Stromal cell of bone marrow (primary cell): ENCODE measurements at places on chromosomes 11 and 22.

- DNase-seq: no peak
These were observed 79.0 kb downstream of the TIMP3 start for GRCh38 chr22:32880505-32880892.

- DNase-seq: no peak
These were observed 33.5 kb downstream of the ARL14EP start for GRCh38 chr11:30356391-30356790.

GRCh38 chr11:107397357-107397756 is 60.3 kb downstream of the CWF19L2 start:
- no peak for DNase-seq

DNA sequence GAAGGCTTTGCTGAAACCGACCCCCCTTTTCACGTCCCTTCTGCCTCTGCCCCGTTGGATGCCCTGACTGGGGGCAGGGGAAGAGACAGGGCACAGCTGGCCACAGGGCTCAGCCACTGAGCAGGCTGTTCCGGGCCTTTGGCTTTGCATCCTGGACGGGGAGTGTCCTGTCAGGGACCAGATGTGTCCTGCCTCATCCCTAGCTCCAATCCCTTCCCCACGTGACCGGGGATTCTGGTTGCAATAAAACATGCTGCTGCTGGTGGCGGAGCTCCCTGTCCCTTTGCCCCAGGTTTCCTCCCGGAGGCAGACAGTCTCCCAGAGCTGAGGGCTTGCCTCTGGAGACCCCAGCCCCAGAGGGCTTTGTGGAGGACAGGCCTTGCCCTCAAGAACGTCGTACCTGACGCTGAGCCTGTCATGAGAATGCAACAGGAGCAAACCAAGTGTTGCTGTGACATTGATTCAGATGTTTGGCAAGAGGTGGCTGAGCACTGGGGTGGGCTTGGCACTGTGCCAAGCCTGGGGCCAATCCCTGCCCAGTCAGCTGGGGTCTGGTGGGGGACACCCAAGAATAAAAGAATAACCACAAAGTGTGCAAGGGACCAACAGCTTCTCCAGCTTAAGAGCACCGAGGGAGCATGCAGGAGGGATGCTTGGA is 7.3 kb downstream of the CDC42EP2 start:
- DNase-seq: no peak

DNA sequence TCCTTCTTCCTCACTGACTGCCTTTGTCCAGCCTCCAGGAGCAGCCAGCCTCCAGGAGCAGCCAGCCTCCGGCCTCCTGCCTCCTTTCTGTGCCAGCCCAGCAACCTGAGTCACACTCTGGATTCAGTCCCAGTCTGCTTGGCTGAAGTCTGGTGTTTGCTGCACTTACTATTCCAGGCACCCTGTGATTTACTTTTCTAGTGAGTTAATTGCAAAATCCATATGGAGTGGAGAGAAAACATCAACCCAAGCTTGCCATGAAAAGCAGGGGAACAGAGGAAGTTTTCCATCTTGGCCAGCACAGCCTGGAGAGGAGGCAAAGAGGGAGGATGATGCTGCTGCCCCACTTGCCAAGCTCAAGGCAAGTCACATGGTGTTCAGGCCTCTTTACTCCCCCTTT is 400.5 kb downstream of the TENM4 start:
- DNase-seq: peak; percentile 22

DNA sequence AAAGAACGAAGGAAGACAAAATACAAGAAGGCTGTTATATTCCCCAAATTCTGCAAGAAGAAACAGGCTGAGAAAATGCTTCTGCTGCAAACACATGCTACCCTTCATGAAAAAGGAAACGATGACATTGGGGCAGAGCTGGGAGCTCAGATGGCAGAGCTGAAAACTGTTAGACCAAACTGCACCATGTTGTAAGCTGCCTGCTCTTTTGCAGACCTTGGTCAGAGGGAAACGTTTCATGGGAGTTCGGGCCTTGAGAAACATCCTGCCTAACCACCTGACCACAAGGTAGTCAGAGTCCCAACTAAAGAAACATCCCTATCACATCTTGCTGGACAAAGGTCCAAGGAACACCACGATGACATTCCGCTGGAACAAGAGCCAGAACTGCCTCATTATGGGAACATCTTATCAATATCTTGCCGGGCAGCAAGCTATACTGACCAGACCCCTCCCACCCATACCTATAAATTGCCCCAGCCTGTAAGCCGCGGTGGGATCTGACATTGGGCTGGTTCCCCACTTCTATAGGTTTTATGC is 110.7 kb upstream of the CTSC start:
- DNase-seq: no peak

DNA sequence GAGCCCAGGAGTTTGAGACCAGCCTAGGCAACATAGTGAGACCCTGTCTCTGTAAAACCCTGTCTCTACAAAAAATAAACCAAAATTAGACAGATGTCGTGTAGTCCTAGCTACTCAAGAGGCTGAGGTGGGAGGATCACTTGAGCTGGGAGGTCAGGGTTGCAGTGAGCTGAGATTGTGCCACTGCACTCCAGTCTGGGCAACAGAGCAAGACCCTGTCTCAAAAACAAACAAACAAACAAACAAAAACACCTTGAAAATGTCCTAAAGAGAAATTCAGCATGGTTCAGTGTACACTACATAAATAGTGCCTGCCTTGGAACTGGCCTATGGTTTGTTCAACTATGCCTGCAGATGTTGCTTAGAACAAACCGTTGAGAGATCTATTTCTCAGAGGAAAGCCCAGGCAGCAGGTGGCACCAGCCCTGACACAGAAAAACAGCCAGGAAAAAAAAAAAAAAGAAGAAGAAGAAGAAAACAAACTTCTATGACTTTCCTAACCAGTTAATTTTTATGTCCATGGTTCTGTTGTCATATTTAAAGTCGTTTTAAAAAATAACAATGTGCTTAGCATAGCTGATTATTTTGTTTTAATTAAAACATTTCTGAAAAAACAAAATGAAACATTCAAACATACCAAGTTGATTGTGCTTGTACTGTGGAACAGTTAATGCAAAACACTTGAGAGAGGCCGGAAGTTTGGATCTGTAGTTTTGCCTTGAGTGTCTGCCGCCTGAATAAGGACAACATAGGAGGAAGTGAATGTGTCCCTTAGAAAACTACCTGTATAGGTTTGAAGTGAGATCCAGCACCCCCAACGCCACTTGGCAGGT is 5.4 kb downstream of the KREMEN1 start:
- no peak for DNase-seq

DNA sequence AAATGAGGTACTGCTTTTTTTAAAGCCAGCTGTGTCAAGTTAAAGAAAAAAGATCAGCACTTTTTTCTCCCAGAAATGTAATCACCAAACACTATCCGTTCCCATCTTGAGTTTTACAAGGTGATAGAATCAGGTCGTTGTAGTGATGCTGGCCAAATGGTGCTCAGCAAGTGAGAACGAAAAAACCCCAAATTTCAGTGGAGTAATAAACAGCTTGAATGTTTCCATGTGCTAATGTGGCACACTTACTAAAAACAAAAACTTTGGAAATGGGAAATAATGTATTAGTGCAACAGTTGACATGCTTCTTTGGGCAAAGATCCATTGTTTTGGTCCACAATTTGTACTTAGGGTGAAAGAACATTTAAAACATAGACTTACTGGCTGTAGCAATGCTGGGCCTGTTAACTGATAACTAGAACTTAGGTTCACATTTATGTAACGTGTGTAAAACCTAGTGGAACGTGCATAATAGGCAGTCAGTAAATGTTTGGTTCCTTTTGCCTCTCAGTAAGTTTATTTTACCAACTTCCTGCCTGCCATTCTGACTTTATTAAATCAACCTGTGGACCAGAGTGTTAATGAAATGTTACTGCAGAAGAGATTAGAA is 15.4 kb upstream of the GDPD4 start:
- DNase-seq: no peak

- DNase-seq: no peak
These were observed 192.6 kb downstream of the CASP12 start for GRCh38 chr11:104705490-104706190.

- peak; percentile 88 for DNase-seq
These were observed 103.8 kb downstream of the STIM1 start for GRCh38 chr11:3959015-3959902.
